Endothelial cell of umbilical vein (primary cell): ENCODE measurements at places on chromosomes 1 and 21. TPM values are rescaled to one million over a fixed set of nuclear protein-coding genes. Genes with fewer than 3 reads are reported as not detected.
A peak's percentile ranks its signal among the peaks of the same experiment; 100 is the strongest.

- no peak for DNase-seq
- H3K4me3 ChIP-seq = no peak overlapping the region
- no peak overlapping the region for H3K27ac ChIP-seq
- H3K36me3 ChIP-seq = no peaks in the 10 kb centered on the region
Measured at GRCh38 chr1:172169836-172170235, 250.6 kb upstream of the C1orf105 start.

GRCh38 chr1:207302618-207303393 is 18.7 kb upstream of the CD55 start:
- no peaks in the 10 kb centered on the region for H3K36me3 ChIP-seq
- DNase-seq = peak; percentile 70
- no peaks in the 10 kb centered on the region for H3K27me3 ChIP-seq

DNA sequence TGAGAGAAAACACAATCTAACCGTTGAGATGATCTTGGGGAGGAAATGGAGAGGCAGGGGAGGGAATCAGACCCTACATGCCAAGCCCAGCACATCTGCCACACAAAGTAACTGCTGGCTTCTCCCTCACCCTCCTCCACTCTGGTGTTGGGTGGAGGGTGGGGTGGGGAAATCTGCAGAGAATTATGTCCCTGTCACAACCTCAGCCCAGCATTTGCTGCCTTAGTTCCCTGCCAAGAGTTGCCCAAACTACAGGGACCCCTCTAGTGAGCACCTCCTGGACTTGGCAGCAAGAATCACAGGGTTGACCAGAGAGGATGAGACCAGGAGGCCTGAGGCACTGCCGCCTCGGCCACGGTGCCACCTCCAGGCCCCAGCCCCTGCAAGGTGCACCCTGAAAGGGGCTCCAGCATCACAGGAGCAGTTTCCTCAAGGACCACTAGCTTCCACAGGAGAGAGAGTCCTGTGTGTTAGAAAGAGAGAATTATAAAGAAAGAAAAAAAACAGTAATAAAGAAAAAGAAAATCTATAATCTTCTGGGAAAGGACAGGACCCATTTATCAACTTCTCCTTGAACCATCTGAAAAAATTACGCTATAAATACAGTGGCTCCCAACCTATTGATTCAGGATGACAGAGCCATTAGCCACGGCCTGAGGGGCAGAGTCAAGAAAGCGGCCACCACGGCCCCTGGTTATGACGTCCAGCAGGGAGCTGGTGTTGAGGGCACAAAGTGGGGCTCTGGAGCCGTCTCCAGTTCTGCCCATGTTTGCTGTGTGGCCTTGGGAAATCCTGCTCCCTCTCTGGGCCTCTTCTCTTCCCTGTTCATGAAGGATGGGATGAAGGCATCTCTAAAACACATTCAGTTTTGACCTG is 451.7 kb downstream of the MATN1 start:
- no peak overlapping the region for H3K4me3 ChIP-seq
- no peaks in the 10 kb centered on the region for H3K36me3 ChIP-seq
- H3K27me3 ChIP-seq = no peaks in the 10 kb centered on the region

DNA sequence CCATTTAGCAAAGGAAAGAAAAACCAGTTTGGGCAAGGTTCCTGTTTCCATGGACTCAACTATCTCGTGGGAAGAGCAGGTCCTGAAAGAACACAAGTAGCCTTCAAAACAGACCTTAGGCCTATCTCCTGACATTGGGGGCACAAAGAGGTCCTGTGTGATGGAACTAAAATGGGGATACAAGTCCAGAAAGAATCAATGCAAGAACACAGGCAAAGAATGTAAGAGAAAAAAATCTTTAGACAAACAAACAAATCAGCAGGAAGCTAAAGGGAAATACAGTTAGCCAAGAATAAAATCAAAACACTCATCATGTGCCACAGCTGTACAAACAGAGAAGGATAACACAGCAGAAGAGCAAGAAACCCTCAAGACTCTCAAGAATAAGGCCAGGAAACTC is 28.2 kb downstream of the SLC30A10 start:
- H3K27me3 ChIP-seq = no peaks in the 10 kb centered on the region
- peak; percentile 41 for DNase-seq
- H3K4me1 ChIP-seq = peaks cover 4% of the 10 kb centered on the region
- H3K36me3 ChIP-seq = no peaks in the 10 kb centered on the region
- H3K4me3 ChIP-seq = no peak overlapping the region

Gene AADACL3
- total RNA-seq = not detected in 2 replicates

Gene BACE2
- total RNA-seq = 128 and 184 TPM in 2 replicates

Gene IVL
- not detected in 2 replicates for total RNA-seq

DNA sequence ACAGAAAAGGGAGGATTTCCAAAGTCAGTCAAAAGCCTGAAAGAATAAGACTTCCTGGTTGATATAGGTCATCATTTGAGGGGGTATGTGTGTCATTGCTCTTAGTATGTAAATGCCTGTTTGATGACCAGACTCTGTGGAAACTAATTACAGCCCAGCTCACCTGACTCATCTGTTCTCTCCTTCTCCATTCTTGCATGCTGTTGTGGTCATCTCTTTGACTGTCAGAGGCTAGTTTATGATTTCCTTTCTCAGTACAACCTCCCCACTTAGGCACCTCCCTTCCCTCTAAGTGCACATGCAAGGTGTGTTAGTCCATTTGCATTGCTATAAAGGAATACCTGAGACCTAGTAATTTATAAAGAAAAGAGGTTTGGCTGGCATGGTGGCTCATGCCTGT is 2.4 kb upstream of the C1orf116 start:
- H3K36me3 ChIP-seq = no peaks in the 10 kb centered on the region
- DNase-seq = no peak
- H3K4me3 ChIP-seq = no peak overlapping the region
- H3K27ac ChIP-seq = no peak overlapping the region

Gene TRIM46
- total RNA-seq = 9.6 and 10.0 TPM in 2 replicates
